ENCODE measurements at places on chromosomes 11 and 22.

DNA sequence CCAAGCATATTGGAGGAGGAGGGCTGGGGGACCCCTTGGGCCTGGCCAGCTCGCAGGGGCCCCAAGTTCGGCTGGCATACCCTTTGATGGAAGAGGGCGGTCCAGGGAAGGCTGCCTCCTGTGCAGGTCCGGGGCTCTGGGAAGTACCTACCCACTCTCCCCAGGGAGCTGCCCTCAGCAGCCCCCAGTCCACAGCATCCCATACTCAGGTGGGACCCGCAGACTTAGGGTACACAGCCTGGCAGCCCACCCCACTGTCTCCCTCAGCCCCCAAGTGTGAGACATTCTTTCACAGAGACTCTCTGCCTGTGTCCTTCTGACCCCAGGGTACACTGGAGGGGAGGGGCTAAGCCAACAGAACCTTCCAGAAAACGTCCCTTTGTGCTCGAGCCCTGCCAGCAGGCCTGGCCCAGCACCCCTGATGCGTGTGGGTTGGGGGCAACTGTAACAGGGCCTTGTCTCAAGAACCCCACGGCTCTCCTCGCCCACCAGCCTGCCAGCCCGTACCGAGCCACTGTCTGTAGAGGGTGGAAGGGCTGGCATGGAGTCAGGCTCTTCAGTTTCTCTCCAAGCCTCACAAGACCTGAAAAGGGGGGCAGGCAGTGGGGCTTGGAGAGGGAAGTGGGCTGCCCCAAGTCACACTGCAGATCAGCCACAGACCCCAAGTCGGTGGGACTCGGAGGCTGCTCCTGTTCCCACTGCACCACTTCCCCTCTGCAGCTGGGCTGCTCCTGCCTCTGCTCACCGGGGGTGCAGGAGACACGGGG lies 7.0 kb upstream of the TNFRSF13C start:
- DNase-seq: no peak

- no peak for DNase-seq
Measured at GRCh38 chr22:22796724-22797123, 90.9 kb upstream of the IGLL5 start.

- no peak for DNase-seq
Measured at GRCh38 chr11:69326622-69327219, 32.8 kb downstream of the MYEOV start.

DNA sequence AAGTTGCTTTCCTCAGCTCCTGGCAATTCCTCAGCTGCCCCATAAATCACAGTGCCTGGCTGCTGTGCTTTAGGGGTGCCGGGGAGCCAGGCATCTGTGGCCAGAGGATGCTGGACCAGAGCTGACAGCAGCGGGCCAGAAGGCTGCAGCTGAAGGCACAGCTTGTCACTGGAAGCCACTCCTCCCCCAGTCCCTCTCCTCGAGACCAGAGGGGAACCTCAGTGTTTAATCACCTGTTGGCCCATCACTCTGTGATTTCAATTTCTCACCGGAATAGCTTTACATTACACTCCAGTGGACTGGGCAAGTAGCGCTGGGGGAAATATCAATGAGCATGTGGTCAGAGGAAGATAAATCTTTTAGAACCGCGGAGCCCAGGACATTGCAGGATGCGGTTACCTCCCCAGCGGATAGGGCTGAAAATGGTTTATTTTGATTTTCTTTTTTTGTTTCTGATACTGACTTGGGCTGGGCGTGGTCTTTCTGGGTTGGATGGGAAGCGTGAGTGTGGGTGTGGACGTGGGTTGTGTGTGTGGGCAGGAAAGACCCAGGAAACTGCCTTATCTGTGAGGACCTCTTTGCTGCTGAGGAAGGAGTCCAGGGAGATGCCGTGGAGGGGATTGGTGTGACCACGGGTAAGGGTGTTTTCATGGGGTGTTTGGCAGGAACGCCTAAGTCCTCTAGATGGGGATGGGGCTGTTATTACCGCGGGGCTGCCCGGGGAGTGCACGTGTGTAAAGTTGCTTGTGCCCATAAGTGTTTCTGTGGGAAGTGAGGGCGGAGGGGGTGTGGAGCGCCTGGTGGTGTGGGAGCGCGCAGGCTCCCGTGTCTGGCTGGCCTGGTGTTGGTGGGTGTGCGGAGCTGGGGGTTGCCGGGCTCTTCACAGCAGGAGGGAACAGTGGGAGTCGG lies 4.0 kb downstream of the DAGLA start:
- DNase-seq: no peak

GRCh38 chr11:32527261-32528175 lies 56.1 kb upstream of the EIF3M start:
- DNase-seq: no peak

DNA sequence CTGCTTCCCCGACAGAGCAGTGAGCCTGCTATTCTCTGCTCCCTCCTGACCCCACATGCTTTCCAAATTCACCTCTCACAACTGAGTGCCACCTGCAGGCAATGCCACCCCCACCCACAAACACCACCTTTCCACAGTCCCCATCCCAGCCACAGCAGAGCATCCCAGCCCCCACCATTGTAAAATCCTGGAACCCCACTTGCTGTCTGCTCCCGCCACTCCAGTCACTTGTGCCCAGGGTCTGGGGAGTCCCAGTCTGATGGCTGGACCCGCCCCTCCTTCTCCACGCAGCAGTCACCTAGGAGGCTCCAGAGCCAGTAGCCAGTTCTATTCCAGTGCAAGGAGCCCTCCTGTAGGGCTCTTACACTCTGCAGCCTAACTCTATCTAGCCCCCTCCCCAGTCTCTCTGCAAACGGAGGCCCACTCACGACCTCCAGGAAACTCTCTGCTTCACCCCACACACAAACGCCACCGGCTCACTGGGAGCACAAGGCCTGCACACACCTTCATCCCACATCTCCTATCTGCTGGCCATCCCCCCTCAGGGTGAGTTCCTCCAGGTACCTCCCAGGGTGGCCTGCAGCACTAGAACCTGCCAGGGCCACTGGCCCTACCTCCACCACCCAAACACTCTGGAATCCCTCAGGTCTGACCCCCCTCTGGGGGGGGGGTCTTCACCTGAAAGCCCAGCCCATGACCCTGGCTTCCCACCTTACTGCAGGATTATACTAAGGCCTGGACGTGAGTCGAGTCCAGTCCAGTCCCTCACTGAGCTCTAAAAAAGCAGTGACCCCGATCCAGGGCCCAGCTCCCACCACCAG lies 1.4 kb downstream of the GNB1L start:
- DNase-seq: no peak

- DNase-seq: no peak
Measured at GRCh38 chr22:29043906-29044575, 17.6 kb downstream of the C22orf31 start.

Measured in Caco-2 (cell line).